ENCODE measurements at places on chromosomes 5 and 9.

DNA sequence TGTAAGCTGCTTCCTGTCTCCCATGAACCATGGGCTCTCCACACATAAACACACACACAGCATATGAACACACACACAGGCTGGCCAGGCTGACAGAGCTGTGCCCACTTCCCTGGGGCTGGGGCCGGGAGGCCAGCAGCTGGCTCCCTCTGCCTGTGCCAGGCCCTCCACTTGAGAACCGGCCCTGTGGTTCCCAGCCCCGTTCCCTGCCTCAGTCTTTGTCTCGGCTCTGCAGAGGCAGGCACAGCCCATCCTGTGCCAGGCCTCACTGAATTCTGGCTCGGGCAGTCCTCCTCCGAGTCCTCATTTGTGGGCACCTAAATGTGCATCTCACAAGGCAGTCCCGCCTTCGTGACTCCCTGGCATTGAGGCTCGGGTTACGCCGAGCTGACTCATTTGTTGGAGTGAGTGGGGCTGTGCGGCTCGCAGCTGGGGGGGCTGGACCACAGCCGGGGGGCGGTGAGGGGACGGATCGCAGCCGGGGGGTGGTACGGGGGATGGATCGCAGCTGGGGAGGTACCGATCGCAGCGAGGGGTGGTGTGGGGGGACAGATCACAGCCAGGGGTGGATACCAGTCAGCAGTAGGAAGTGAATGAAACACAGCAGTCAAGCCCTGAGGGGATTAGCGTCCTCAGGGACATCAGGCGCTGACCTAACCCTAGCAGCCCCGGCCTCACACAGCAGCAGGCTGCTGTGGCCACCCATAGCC lies 72.3 kb downstream of the PSMB7 start:
- DNase-seq = no peak

- DNase-seq = no peak
Measured at GRCh38 chr9:113222482-113222841, 1.1 kb downstream of the SLC31A1 start.

DNA sequence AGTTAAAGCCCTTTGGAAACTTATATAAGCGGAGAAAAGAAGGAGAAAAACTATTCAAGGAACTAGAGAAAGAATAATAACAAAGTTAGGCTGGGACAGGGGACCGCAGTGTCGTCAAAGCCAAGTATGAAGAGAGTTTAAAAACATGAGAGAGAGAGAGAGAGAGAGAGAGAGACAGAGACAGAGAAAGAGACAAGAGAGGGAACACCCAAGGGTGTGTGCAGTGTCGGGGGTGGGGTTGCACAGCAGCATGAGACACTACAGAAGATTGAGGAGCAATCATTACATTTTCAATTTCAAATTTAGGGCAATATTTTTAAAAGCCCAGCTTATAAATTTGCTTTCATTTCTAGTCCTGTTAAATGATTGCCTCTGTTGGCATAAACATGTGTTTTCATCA lies 74.3 kb downstream of the NNT start:
- DNase-seq = no peak

DNA sequence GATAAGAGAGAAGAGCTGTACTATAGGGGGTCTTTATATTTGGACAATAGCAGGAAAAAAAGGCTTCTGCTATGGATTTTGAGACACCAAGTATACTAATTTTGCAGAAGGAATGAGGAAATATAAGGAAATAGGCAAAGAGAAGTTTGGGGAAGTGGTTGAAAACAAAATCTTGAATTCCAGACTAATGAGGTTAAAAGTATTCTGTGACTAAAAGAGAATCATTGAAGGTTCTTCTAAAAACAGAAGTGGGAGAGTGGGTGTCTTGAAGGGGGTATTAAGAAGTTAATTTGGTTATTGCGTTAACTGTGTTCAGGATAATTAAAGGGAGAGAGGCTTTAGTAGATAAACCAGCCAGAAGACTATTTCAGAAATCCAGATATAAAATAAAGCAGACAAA lies 148.7 kb downstream of the RFK start:
- no peak for DNase-seq

DNA sequence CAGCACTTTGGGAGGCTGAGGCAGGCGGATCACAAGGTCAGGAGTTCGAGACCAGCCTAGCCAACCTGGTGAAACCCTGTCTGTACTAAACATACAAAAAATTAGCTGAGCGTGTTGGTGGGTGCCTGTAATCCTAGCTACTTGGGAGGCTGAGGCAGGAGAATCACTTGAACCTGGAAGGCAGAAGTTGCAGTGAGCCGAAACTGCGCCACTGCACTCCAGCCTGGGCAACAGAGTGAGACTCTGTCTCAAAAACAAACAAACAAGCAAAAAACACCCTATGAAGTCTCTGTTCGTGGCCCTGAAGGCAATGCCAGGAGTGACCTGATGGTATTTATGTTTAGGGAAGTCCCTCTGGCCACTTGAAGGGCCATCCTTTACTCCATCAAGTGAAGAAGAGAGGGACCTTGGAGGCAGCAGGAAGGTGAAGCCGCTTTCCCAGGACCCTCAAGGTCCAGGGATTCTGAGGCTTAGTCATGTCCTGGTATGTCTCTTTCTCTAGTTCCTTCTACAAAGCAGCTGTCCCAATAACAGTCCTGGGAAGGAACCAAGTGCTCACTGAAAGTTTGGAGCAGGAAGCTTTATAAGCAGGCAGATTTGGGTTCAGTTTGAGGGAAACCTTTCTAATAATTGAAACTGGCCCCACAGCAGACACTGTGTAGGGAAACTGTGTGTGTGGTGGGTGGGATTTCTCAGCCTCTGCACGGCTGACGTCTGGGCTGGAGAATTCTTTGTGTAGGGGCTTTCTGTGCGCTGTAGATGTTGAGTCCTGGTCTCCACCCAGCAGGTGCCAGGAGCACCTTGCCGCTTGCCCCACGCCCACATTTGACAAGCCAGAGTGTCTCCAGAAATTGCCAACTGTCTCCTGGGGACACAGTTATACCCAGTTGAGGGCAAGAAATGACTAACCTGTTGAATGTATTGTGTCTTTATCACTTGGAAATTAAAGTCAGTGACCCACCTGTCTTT lies 12.5 kb downstream of the PHF2 start:
- DNase-seq = no peak

DNA sequence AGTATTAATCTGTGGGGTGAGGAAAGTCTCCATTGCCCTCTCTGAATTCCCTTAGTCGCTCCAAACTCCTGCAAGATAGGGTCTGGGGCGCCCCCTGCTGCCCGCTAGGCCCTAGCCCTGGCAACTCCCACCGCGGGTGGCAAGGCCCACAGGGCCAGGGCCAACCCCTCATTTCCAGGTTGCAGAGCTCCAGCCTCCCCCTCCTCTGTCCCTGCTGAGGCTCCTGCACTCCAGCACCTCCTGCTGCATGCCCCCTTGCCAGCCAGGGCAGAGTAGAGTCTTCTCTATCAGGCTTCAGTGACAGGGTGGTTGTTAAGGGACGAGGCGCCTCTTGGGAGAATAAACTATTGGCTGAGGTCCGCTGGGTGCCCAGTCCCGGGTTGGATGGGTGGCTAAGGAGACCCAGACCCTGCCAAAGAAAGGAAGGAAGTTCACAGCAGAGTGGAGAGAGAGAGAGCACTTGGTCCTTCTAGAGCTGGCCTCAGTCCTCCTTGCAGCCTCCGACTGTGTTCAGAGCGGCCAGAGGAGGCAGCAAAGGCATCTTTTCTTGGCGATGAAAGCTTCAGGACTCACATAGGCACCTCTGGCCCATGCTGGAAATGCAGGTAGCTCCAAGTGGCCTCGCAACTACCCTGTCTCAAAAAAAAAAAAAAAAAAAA lies 45.6 kb downstream of the SAR1B start:
- DNase-seq = peak; percentile 85

Measured in activated CD4-positive, alpha-beta T cell treated with anti-CD3 and anti-CD28 coated beads for 24 hours (primary cell).